ENCODE measurements at places on chromosomes 13 and 19. TPM values are rescaled to one million over a fixed set of nuclear protein-coding genes. Genes with fewer than 3 reads are reported as not detected.

RASGRP4 gene
- 2.7 TPM for total RNA-seq

NLRP11 gene
- total RNA-seq: 0.18 TPM

OXGR1 gene
- 2.1 TPM for total RNA-seq

KIR3DL1 gene
- total RNA-seq: not detected

EFNA2 gene
- 2.9 TPM for total RNA-seq

ZNF568 gene
- total RNA-seq: 23.5 TPM

P2RY11 gene
- total RNA-seq: 9.7 TPM

NKPD1 gene
- total RNA-seq: 0.12 TPM

ZNF492 gene
- total RNA-seq: 1.5 TPM

FLT3 gene
- total RNA-seq: 0.64 TPM

NUMBL gene
- 22.0 TPM for total RNA-seq

GPC6 gene
- 45.5 TPM for total RNA-seq

ZNF729 gene
- 0.47 TPM for total RNA-seq

PCDH9 gene
- 39.2 TPM for total RNA-seq

KLC3 gene
- total RNA-seq: 4.0 TPM

SMIM44 gene
- 0.99 TPM for total RNA-seq

TSSK6 gene
- total RNA-seq: 3.5 TPM

CEACAM3 gene
- 2.6 TPM for total RNA-seq

RNF225 gene
- not detected for total RNA-seq

SLITRK5 gene
- 1.3 TPM for total RNA-seq

GAS6 gene
- total RNA-seq: 54.1 TPM

OR10H1 gene
- total RNA-seq: not detected

ABCA7 gene
- total RNA-seq: 16.5 TPM

ZNF274 gene
- 17.5 TPM for total RNA-seq

GGN gene
- 0.18 TPM for total RNA-seq

FSD1 gene
- total RNA-seq: 2.9 TPM

NDUFB7 gene
- 339 TPM for total RNA-seq

ZNF714 gene
- total RNA-seq: 21.6 TPM

PGLYRP1 gene
- total RNA-seq: 9.9 TPM

ZNF823 gene
- 15.2 TPM for total RNA-seq

METTL21C gene
- 0.82 TPM for total RNA-seq

CYP2A7 gene
- total RNA-seq: not detected

CDC42EP5 gene
- total RNA-seq: 35.3 TPM

ADGRE1 gene
- 1.2 TPM for total RNA-seq

RFXAP gene
- total RNA-seq: 6.1 TPM
